ENCODE measurements at places on chromosomes 1 and 21. TPM values are rescaled to one million over a fixed set of nuclear protein-coding genes. Genes with fewer than 3 reads are reported as not detected.

GRCh38 chr1:96487394-96487793 is 234.2 kb upstream of the PTBP2 start:
- no peak for DNase-seq

DNA sequence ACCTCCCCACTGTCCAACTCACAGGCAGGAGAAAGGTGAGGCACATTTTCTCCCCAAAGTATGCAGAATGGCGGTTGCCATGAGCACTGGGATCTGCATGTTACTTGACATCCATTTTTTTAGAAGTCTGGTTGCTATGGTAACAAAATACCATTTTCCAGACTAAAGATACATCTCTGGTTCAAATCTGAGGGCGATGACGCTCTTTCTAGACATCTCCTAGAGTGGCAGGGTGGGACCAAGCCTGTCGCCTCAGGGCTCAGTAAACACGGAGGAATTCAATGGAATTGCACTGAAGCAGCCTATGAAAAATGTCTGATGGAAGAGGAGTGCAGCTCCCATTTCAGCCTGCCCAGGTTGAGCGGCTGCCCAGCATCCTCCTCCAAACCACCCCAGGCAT is 21.5 kb upstream of the FAM43B start:
- DNase-seq, result no peak

AGBL4 gene
- 1.3 TPM for total RNA-seq

- no peak for DNase-seq
Observed at GRCh38 chr1:1400576-1401456, 1.7 kb upstream of the CCNL2 start.

PDZK1 gene
- 0.58 TPM for total RNA-seq
